ENCODE measurements at places on chromosomes 6 and 20.

DNA sequence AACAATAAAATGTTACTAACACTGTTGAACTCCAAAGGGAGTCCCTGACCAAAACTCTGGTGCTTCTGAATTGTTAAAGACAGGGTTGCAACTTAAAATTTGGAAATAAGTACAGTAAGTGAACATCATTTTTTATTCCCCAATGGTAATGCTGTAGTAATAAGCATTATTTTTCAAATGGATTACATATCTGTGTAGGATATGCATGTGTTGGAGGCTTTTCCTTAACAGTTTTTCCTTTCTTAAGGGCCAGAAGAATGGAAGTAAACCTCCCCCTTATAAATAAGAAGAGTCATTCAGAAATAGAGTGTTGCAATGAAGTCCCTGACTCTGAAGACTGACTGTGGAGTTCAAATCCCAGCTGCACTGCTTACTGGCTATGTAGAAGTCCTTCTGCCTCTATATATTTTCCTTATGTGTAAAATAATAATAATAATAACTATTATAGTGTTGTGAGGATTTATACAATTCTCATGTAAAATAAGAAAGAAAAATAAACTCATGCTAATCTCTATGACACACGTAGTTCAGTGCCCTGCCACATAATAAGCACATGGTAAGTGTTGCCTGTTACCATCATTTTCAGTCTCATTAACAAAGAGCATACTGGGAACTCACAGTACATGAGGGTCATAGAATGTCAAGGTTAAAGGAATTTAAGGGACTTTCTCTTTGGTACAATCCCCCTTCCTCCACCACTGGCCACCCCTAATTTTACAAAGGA lies 129.8 kb upstream of the SMLR1 start:
- DNase-seq = no peak

- DNase-seq = no peak
Measured at GRCh38 chr6:145540741-145541140, 194.6 kb downstream of the EPM2A start.

GRCh38 chr20:12093057-12093796 lies 175.5 kb downstream of the BTBD3 start:
- DNase-seq = no peak

GRCh38 chr6:1577896-1578745 lies 31.6 kb upstream of the FOXC1 start:
- no peak for DNase-seq

DNA sequence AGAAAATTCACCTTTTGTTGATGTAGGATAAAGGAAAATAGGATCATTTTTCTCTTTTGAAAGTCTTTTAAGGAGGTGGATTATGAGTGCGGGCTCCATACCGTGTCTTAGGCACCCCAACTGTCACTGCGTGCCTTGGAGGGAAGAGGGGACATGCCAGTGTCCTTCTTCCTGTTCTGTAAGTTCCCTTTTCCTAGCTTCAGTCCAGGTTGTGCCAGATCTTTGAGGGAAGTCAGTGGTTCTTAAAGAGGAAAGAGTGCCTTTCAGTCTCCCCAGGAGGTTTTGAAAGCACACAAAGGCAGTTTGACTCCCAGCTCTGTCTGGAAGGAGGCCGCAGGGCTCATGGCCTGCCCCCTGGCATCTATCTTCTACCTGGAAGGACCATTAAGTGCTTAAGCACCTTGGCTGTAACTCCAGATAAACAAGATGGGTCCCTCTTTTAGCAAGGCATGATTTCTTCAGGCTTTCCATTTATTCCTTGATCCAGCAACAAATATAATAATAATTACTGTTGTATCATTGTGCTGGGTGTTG lies 13.0 kb downstream of the EFCAB8 start:
- no peak for DNase-seq

- no peak for DNase-seq
Measured at GRCh38 chr6:125213939-125214338, 60.4 kb downstream of the TPD52L1 start.

DNA sequence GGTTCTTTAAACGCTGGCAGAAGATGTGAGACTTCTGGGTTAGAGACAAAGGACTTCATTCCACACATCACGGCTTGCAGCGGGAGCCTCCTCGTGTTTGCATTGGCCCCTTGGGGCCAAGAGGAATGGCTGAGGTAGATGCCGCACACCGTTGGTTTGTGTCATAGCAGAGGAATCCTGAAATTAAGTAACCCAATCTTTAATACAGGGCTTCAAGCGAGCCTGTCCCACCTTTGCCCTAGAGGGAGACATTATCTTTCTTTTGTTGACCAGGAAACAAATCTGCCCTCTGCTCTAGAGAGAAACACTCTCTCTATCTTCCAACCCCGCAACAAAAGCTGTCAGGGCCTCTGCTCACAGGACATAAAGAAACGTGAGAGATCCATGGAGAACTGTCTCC lies 277.5 kb upstream of the ZFP64 start:
- DNase-seq = no peak

GRCh38 chr6:128519132-128519930 lies 1.1 kb downstream of the PTPRK start:
- DNase-seq = peak; percentile 2

DNA sequence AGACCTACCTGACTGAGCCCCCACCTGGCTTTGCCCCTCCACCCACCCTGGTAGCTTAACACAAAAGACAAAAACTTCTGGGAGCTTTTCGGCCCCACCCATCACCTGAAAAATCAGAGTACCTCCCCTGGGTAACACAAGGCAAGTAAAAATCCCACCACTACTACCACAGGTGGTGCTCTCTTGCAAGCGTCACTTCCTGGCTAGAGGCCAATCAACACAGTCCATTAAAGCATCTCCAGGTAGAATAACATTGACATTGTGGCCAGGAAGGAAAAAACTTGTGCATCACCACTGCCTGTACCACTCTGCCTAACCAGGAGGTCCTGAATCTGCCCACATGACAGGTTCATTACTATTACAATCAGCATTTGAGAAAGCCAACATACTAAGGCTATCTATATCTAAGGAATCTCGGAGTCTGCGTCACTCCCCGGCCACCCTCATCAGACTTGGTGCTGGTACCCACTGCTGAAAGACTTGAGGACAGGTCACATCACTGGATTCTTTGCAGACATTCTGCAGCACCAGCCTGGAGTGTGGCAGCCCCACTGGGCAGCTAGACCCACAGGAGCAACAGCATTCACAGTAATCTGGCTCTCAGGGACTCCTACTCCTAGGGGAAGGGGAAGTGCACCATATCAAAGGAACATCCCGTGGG lies 125.9 kb downstream of the CDK19 start:
- DNase-seq = no peak

DNA sequence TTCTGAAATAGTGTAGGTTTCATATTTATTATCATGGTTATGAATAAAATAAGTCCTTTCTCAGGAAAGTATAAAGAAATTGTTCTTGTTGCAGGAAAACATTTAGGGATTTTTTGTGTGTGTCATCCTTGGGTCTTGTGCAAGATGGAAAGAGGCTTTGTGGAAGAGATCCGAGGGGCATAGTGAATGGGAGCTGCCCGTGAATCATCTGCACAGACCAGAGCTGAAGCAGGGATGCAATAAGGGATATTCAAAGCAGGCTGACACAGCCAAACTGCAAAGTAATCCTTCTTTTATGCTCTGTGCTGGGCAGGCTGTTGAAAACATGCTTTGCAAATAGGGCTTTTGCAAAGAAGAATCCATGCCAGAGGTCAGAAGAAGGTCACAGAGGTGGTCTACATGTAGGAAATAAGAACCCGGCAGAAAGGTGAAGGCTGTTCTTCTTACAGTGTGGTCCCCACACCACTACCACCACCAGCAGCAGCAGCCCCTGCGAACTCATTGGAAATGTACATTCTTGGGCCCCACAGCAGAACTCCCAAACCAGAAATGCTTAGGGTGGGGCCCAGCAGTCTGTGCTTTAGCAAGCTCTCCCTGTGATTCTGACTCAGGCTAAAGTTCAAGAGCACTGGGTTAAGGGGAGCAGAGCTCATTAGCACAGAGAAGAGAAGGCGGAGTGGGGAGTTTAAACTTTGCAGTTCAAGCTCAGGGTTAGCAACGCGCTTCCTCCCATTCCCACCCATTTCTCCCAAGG lies 237.6 kb downstream of the QKI start:
- no peak for DNase-seq

DNA sequence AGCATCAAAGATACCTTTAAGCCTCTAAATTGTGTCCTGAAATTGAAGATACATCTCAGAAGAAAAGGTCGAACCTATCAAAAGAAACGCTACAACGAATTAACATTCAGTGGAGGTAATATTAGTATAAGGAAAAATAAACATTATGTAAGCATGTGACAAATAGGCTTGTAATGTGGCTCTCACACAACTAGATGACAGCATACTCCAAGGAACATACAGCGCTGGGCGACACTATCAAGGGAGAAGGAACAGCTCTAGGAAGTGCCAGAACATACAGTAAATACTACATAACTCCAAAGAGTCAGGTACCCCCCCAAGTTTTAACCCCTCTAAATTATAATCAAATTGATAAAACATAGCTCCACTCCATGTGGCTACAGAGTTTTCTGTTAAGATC lies 103.5 kb downstream of the LAMP5 start:
- no peak for DNase-seq

DNA sequence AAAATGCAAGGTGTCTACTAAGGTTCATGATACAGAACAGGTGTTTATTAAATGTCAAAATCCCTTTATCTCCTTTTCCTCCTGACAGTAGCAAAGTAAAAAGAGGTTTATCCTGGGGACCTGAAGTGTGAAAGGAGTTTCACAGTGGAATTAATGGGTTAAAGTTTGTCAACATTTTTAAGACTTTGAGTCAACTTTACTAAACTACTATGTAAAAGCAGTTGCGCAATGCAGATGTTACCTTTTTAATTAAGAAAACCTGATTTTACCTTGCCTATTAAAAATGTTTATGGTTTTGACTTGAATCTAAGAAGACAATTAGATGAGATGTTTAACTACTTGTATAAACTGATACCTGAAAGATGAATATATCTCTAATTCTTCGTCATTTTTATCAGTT lies 14.6 kb downstream of the PKIB start:
- DNase-seq = no peak

DNA sequence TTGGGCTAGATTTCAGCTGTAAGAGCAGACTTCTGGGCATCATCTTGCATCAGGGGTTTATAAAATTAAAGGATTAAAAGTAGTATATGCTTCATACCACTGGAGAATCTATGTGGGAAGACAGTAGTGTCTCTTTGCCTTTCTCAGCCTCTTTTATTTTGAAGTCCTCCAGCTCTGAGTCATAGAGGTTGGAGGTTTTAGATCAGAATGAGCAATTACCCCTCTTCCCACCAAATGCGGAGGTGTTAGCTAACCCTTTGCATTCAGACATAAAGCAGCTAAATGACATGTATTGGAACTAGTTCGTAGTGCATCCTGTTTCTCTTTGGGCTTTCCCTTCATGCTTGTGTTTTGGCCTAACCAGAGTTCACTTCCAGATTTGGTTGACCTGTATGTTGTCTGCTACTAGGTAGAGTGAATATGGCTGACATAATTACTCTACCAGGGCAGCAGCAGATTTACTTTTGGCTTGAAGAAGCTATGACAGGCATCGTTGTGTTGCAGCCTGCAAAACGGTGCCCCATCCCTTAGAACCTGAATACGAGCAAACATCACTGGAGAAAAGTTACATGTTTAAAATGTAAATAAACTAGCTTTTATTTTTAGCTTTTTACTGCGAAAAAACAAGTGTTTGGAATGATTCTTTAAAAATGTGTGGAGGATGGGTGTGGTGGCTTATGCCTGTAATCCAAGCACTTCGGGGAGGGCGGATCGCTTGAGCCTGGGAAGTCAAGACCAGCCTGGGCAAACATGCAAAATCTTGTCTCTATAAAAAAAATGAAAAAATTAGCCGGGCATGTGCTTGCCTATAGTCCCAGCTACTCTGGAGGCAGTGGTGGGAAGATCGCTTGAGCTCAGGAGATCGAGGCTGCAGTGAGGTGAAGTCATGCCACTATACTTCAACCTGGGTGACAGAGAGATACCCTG lies 82.2 kb downstream of the MYO6 start:
- no peak for DNase-seq

GRCh38 chr6:71220466-71220865 lies 68.1 kb upstream of the OGFRL1 start:
- DNase-seq = no peak

- no peak for DNase-seq
Measured at GRCh38 chr6:15331143-15331542, 85.3 kb downstream of the JARID2 start.

GRCh38 chr6:93677264-93677965 lies 258.1 kb upstream of the EPHA7 start:
- no peak for DNase-seq

- DNase-seq = no peak
Measured at GRCh38 chr6:160455081-160455480, 106.9 kb downstream of the SLC22A3 start.

DNA sequence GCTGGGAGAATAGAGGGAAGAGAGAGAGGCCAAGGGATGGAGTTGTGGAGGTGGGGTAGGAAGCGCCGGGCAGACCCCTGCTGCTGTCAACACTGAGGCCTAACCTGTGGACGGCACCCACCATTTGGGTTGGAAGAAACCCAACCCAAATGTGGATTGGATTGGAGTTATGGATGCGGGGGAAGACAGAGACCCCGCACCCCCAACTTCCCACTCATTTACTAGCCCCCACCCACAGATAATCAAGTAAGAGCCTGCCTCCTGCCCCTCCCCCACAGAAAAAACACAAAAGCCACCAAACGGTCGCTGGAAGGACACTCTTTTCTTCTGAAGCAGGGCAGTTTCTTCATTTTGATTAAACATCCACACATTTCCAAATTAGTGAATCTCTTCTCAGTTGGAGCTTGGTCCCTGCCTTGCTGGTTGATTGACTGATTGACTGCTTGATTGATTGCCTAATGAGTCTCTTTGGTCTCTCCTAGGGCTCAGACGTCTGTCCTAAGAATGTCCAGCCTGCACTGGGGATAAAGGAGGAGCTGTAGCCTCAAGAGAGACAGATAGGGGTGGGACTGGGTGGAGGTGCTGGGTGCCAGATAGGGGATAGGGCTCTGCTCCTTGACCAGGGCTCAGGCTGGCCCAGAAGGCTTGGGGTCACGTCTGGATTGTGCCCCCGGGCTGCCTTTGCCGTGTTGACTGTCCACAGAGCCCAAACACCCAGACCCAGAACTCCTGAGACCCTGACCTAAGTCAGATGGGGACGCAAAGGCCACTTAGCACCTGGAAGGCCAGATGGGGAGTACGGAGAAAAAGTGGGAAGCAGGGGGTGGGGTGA lies 74.9 kb upstream of the FOXP4 start:
- no peak for DNase-seq

GRCh38 chr6:19562468-19562867 lies 274.7 kb upstream of the ID4 start:
- no peak for DNase-seq

- DNase-seq = no peak
Measured at GRCh38 chr20:2851086-2851485, 10.5 kb downstream of the VPS16 start.

Data from stimulated activated CD8-positive, alpha-beta memory T cell treated with anti-CD3 and anti-CD28 coated beads, Interleukin-2, amount 100 ng/mL, for 1 hour (primary cell).